ENCODE measurements at places on chromosomes 16 and 17. TPM values are rescaled to one million over a fixed set of nuclear protein-coding genes. Genes with fewer than 3 reads are reported as not detected.

- no peak for DNase-seq
- H3K36me3 ChIP-seq: no peaks in the 10 kb centered on the region
- no peaks in the 10 kb centered on the region for H3K4me1 ChIP-seq
- H3K27ac ChIP-seq: no peak overlapping the region
- no peak overlapping the region for H3K4me3 ChIP-seq
These were observed 135.8 kb upstream of the CPHXL start for GRCh38 chr16:75862098-75862386.

- DNase-seq: no peak
- peaks cover 72% of the 10 kb centered on the region for H3K36me3 ChIP-seq
- peak overlapping the region; percentile 10 for H3K27ac ChIP-seq
- no peak overlapping the region for H3K4me3 ChIP-seq
These were observed 3.9 kb downstream of the NLRP1 start for GRCh38 chr17:5580367-5580766.

Gene SLC5A11
- total RNA-seq: not detected

DNA sequence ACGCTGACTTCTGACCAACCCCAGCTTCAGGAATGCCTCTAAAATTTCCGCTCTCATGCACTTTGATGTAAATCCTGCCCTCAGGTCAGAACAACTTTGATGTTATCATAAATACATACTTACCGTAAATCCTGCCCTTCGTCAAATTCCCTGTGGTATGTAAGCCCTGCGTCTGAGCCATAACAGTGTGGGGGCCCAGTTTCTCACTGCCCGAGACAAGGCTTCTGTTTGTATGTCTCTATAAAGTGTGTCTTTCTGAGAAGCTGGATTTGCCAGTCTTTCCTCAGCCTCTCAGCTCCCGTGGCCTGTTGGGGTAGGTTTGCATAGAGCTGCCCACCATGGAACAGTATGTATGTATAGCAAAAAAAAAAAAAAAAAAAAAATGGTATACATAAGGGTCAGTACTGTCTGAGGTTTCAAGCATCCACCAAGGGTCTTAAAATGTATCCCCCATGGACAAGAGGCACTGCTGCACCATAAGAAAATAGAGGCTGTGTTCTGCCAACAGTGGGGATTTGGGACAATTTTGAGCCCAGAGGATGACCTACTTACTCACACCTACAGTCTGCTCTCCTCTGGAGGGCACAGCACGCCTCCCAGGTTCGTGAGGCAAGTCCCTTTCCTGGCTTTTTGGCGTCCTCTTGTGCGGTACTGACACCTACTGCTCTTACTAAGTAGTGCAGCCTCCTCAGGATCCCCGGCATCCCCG is 17.5 kb downstream of the PRMT7 start:
- H3K4me1 ChIP-seq: peaks cover 30% of the 10 kb centered on the region
- H3K27me3 ChIP-seq: no peaks in the 10 kb centered on the region
- H3K27ac ChIP-seq: no peak overlapping the region

DNA sequence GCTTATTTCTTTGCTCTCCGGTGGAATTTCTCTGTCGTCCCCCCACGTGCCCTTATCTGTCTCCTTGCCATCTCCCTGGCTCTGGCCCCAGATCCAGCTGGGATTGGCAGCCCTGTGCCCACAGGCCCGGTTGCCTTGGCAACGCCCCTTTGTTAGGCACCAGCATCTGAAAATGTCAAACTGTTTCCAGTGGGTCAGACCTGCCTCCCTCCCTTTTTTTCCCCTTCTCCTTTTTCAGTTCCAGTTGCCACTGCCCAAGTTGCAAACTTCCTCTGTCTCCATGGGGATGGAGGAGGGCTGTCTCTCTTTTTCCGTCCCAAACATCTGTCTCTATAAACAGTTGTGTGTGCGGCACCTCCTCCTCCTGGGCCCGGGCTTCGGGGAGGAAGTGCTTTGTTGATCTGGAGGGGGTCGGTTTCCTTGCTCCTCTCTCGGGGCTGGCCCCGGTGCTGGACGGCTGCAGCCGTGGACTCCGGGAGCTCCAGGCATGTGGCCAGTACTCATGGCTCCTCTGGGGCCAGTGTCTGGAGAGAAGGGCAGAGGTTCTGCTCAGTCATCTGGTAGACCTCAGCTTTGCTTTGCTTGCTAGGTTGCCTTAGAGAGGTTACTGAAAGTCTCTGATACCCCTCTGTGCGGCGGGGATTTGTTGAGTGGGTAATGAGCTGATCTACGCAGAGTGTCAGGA is 35.3 kb downstream of the SOCS3 start:
- H3K36me3 ChIP-seq: no peaks in the 10 kb centered on the region
- H3K4me1 ChIP-seq: peaks cover 18% of the 10 kb centered on the region
- H3K4me3 ChIP-seq: peak overlapping the region; percentile 28
- no peaks in the 10 kb centered on the region for H3K27me3 ChIP-seq
- DNase-seq: peak; percentile 80
- H3K27ac ChIP-seq: peak overlapping the region; percentile 88

Gene AIPL1
- total RNA-seq: not detected

Gene LRRC75A
- total RNA-seq: 1.3 TPM

DNA sequence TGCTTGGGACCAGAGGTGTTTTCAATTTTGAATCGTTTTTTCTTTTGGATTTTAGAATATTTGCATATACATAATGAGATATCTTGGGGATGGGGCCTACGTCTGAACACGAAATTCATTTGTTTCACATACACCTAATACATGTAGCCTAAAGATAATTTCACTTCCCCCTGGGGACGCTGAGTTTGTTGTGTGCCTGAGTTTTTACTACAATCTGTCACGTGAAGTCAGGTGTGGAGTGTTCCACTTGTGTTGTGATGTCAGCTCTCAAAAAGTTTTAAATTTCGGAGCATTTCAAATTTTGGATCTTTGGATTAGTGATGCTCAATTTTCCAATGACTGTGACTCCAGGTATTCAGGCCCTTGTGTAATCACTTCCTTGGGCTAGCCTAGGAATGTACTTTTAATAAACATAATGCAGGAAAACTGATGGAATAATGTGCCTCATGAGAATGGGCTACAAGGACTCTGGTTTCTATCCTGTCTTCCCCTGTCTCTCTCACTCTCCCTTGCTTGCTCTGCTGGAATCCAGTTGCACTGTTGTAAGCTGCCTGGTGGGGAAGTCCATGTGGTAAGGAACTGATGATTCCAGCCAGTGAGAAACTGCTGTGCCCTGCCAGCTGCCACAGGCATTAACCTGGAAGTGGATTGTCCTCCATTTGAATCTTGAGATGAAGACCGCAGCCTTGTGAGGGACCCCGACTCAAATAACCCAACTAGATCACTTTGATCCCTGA is 403.8 kb downstream of the SHISA9 start:
- H3K27me3 ChIP-seq: no peaks in the 10 kb centered on the region
- no peaks in the 10 kb centered on the region for H3K4me1 ChIP-seq
- no peaks in the 10 kb centered on the region for H3K36me3 ChIP-seq
- no peak overlapping the region for H3K27ac ChIP-seq

DNA sequence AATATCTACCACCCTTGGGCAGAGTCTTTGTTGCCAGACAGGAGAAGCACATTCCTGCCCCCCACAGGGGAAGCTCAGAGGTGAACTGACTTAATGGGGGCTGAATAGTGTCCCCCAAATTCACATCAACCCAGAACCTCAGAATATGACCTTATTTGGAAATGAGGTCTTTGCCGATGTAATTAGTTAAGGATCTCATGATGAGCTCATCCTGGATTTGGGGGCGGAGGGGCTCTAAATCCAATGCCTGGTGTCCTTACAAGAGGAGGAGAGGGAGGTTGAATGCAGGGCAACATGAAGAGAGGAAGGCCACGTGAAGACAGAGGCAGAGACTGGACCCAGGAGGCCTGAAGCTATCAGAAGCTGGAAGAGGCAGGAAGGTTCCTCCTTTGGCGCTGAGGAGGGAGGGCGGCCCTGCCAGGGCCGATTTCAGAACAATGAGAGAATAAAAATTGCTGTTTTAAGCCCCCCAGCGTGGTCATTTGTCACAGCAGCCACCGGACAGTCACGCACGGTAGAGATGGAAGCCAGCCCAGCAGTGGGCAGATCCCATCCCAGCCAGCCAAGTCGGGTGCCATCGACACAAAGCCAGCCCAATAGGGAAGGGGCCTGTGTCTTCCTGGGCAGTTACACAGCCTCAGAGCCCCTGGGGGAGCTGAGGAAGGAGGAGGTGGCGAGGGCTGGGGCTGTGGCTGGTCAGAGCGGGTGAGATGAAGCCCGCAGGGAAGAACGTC is 21.3 kb downstream of the C16orf74 start:
- H3K36me3 ChIP-seq: no peaks in the 10 kb centered on the region
- no peak overlapping the region for H3K4me3 ChIP-seq
- no peaks in the 10 kb centered on the region for H3K27me3 ChIP-seq
- no peak for DNase-seq
